ENCODE measurements at places on chromosomes 7 and 10. TPM values are rescaled to one million over a fixed set of nuclear protein-coding genes. Genes with fewer than 3 reads are reported as not detected.

Gene PDE1C
- not detected for total RNA-seq

Gene SPDYE6
- not detected for total RNA-seq

Gene ANKRD61
- total RNA-seq, result not detected

Gene ABCA13
- total RNA-seq, result not detected

Gene TUBB8
- total RNA-seq, result not detected

Gene OR2F2
- total RNA-seq, result not detected

Gene TRIM50
- not detected for total RNA-seq

Gene NUTM2E
- 0.11 TPM for total RNA-seq

Gene PITX3
- not detected for total RNA-seq

Gene SYT15
- 0.70 TPM for total RNA-seq

Gene PLAU
- 1.2 TPM for total RNA-seq

Gene VWA2
- total RNA-seq, result not detected

Gene TAS2R5
- total RNA-seq, result 0.88 TPM

Gene AGAP9
- total RNA-seq, result 5.1 TPM

Gene MSMB
- not detected for total RNA-seq

Gene CTAGE8
- total RNA-seq, result 0.58 TPM

Gene CPEB3
- 2.1 TPM for total RNA-seq

Gene HOXA2
- not detected for total RNA-seq

Gene CAV2
- total RNA-seq, result not detected

Gene EIF5AL1
- total RNA-seq, result 2.9 TPM

Gene PALD1
- 0.29 TPM for total RNA-seq

Gene HSPA12A
- total RNA-seq, result 0.07 TPM

Gene FAM25A
- total RNA-seq, result not detected

Gene SLC29A4
- not detected for total RNA-seq

Gene LRRC4
- total RNA-seq, result 0.51 TPM

Gene NFE2L3
- 43.5 TPM for total RNA-seq

Gene CLDN3
- total RNA-seq, result not detected

Gene GIMAP1
- 9.8 TPM for total RNA-seq

Gene LDB1
- total RNA-seq, result 64.3 TPM

Gene LLCFC1
- not detected for total RNA-seq

Gene EGR2
- total RNA-seq, result 87.8 TPM

Gene CHAT
- total RNA-seq, result not detected

Gene MALSU1
- 87.8 TPM for total RNA-seq

Gene MOGAT3
- not detected for total RNA-seq

Gene HABP2
- not detected for total RNA-seq

Gene SEC31B
- 15.4 TPM for total RNA-seq

Gene PROSER2
- total RNA-seq, result 2.4 TPM

Gene ATRNL1
- total RNA-seq, result not detected

Gene ALOX5
- 0.77 TPM for total RNA-seq

Gene CALHM1
- total RNA-seq, result not detected

Gene CDNF
- 0.96 TPM for total RNA-seq

Gene AS3MT
- total RNA-seq, result 0.44 TPM

Gene HEPACAM2
- total RNA-seq, result not detected

Gene SEMA3A
- not detected for total RNA-seq
